ENCODE measurements at places on chromosomes 2 and 18. TPM values are rescaled to one million over a fixed set of nuclear protein-coding genes. Genes with fewer than 3 reads are reported as not detected.

Gene GFPT1
- total RNA-seq = 50.9 TPM

DNA sequence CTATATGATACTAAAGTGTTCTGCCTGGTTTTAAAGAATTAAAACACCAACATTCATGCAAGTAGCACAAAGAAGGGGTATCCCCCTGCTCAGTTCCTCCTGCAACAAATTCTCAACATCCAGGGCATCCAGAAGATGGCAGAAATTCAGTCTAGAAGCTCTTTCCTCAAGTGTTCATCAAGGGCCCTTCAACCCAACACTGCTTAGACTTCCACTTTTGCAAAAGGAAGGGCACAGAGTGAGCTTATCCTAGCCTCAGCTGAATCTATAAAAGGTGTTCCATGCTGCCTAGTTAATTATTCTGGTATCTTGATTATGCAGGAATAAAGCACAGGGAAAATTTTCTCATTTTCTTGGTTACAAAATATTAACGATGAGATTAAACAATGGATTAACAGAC, 275.8 kb upstream of the CRIM1 start:
- H3K27me3 ChIP-seq = no peaks in the 10 kb centered on the region
- no peaks in the 10 kb centered on the region for H3K36me3 ChIP-seq
- H3K27ac ChIP-seq = no peak overlapping the region
- H3K4me1 ChIP-seq = no peaks in the 10 kb centered on the region
- no peak for DNase-seq
- H3K4me3 ChIP-seq = no peak overlapping the region

Gene MBD2
- total RNA-seq = 40.4 TPM

- peak overlapping the region; percentile 58 for H3K27ac ChIP-seq
- H3K4me3 ChIP-seq = no peak overlapping the region
- no peak for DNase-seq
- peaks cover 2% of the 10 kb centered on the region for H3K4me1 ChIP-seq
- H3K36me3 ChIP-seq = no peaks in the 10 kb centered on the region
These were observed 230.2 kb downstream of the CELF4 start for GRCh38 chr18:37335409-37335736.

DNA sequence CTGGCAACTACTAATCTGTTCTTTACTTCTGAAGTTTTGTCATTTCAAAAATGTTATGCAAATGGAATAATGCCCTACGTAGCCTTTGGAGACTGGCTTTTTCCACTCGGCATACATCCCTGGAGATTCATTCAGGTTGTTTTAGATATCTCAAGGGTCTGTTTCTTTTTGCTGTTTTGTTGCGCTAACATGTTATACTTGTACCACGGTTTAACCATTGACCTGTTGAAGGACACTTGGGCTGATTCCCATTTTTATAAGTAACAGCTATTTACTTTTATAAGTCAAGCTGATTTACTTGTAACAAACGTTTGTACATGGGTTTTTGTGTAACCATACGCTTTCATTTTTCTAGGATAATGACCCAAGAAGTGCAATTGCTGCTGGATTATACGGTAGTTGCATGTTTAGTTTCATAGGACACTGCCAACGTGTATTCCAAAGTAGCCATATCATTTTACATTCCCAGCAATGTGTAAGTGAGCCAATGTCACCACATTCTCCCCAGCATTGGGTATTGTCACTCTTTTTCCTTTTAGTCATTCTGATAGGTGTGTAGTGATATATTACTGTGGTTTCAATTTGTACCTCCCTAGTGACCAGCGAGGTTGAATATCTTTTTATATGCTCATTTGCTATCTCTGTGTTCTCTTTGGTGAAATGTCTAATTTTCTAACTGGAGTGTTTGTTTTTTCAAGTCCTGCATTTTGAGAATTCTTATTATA, 36.5 kb upstream of the STAT4 start:
- H3K36me3 ChIP-seq = no peaks in the 10 kb centered on the region
- H3K4me1 ChIP-seq = peaks cover 5% of the 10 kb centered on the region
- no peak for DNase-seq
- H3K27ac ChIP-seq = no peak overlapping the region
- H3K27me3 ChIP-seq = no peaks in the 10 kb centered on the region
- H3K4me3 ChIP-seq = no peak overlapping the region

DNA sequence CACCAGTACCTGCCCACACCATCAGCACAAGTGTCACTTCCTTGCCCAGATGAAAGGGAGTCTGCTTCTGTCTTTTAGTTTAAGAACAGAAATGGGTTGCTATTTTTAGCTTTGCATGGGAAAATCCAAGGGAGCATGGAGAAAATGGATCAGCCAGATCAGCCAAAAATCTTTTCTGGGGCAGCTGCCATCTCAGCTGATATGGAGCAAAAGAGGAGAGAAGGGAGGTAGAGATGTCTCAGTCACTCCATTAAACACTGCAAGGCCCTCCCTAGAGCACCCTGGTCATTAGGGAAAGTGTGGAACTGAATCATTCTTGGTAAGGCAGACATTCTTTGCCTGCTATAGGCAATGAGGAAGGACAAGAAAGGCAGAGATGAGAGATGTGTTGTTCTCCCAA, 79.9 kb downstream of the CTAGE1 start:
- H3K36me3 ChIP-seq = no peaks in the 10 kb centered on the region
- H3K27me3 ChIP-seq = peaks cover 28% of the 10 kb centered on the region
- DNase-seq = no peak
- H3K4me3 ChIP-seq = no peak overlapping the region
- peaks cover 13% of the 10 kb centered on the region for H3K4me1 ChIP-seq
- no peak overlapping the region for H3K27ac ChIP-seq

Gene TMEM178A
- 28.7 TPM for total RNA-seq

DNA sequence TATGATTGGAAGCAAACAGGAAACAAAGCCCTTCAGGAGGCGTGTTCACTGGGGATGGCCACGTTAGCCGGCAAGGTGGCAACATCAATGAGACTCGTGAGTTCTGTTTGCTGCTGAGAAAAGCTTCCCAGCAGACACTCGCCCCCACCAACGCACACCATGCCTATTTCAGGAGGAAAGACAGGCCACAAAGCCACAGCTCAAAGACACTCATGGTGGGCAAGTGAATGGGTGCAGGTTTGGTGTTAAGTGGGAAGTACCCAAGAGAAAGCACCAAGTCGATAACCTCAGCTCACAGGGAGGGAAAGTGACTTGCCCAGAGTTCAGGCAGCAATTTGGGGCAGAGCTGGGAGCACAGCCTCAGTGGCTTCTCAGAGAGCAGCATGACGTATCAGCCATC, 10.5 kb upstream of the MTERF4 start:
- H3K4me3 ChIP-seq = no peak overlapping the region
- no peak for DNase-seq
- H3K27me3 ChIP-seq = no peaks in the 10 kb centered on the region

DNA sequence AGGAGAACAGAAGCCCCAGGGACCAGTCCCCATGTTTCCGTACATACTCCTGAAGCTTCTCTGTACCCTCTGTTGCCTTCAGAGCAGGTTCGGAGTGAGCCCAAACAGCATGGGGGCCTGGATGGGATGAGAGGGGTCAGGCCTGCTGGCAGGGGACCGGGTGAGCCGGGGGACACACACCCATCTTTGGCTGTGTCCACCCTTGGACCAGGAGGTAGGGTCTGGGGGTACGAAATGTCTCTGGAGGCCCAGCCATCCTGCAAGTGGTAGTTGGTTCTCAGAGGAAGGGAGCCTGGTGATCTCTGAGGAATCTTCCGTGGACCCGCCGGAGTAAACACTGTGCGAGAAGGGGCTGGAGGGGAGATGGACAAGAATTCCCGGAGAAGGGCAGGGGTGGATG, 15.3 kb downstream of the FBLN7 start:
- H3K4me1 ChIP-seq = peaks cover 6% of the 10 kb centered on the region
- H3K36me3 ChIP-seq = no peaks in the 10 kb centered on the region
- H3K27ac ChIP-seq = no peak overlapping the region
- H3K4me3 ChIP-seq = no peak overlapping the region

DNA sequence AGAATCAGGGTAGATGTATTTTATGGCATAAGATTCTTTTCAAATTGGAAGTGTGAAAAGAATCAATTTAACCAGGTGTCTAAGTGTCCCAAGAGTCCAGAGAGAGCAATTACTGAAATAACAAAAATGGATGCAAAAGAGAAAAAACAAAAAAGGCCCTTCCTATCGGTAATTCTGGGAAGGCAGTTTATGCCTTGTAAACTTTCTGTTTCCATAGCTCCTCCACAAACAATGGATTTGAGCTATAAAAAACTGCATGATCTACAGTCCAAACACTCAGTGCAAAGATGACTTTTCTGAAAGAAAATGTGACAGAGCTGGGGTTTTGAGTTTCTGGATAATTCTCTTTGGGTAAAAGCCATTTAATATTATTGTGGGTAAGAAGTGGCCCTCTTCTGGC, 366.1 kb downstream of the EN1 start:
- peaks cover 54% of the 10 kb centered on the region for H3K27me3 ChIP-seq
- H3K4me1 ChIP-seq = peaks cover 6% of the 10 kb centered on the region
- DNase-seq = no peak
- no peaks in the 10 kb centered on the region for H3K36me3 ChIP-seq
- H3K27ac ChIP-seq = no peak overlapping the region
- H3K4me3 ChIP-seq = no peak overlapping the region

Gene CD302
- total RNA-seq = 3.9 TPM

DNA sequence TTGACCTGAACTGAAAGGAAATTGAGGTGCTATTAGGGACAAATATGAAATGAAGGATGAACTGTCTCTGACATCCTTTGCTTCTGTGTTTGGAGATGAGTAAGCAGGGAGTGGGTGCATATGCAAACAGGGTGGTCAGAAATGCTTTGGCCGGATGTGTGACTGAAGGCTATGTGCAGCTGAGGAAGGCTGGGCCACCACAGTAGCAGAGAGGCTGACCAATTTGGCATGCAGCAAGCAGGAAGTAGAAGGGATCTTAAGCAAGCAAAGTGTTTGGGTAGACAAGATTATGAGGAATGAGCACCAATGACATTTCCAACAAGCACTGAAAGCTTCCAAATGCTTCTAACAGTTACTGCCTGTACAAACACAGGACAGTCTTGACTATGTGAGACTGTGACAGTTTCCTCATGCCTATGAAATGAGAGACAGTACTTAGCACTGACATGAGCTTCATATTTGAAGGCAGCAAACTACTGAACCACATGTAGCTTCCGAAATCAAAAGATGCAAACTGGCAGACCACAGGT, 3.3 kb upstream of the ACTR3 start:
- peaks cover 2% of the 10 kb centered on the region for H3K36me3 ChIP-seq
- peaks cover 21% of the 10 kb centered on the region for H3K4me1 ChIP-seq
- DNase-seq = no peak
- peak overlapping the region; percentile 10 for H3K4me3 ChIP-seq

- no peak overlapping the region for H3K4me3 ChIP-seq
- H3K4me1 ChIP-seq = peaks cover 2% of the 10 kb centered on the region
- DNase-seq = no peak
- no peaks in the 10 kb centered on the region for H3K36me3 ChIP-seq
- H3K27ac ChIP-seq = no peak overlapping the region
These were observed 41.6 kb upstream of the ANXA4 start for GRCh38 chr2:69700381-69700780.

GRCh38 chr2:44715671-44716081, 225.8 kb upstream of the SIX3 start:
- no peak overlapping the region for H3K27ac ChIP-seq
- H3K36me3 ChIP-seq = no peaks in the 10 kb centered on the region
- no peak for DNase-seq
- no peak overlapping the region for H3K4me3 ChIP-seq

DNA sequence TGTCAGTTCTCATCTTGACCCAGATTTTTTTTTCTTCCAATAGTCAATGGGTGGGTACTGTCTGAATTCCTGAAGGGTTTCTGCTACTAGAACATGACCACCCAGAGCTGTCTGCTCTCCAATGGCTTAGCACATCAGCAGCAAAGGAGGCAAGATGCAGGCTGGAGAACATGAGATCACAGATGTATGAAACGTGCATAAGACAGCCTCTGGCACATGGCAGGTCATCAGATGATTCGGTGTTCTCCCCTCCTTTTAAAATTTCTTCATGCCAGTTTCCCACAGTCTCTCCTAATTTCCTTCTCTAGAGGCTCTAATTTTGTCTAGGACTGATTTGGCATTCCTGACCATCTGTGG, 359.3 kb upstream of the TNP1 start:
- H3K4me3 ChIP-seq = no peak overlapping the region
- no peaks in the 10 kb centered on the region for H3K36me3 ChIP-seq
- peaks cover 7% of the 10 kb centered on the region for H3K4me1 ChIP-seq
- H3K27ac ChIP-seq = no peak overlapping the region
- no peaks in the 10 kb centered on the region for H3K27me3 ChIP-seq
